ENCODE measurements at places on chromosomes 4 and X. TPM values are rescaled to one million over a fixed set of nuclear protein-coding genes. Genes with fewer than 3 reads are reported as not detected.

Gene CLOCK
- total RNA-seq, result 22.1 TPM

Gene TSPAN6
- total RNA-seq, result 37.9 TPM

Gene ZNF157
- 0.29 TPM for total RNA-seq

Gene CITED1
- not detected for total RNA-seq

Gene PAGE4
- total RNA-seq, result not detected

Gene FTHL17
- not detected for total RNA-seq

Gene PGAM4
- not detected for total RNA-seq

Gene SEL1L3
- 221 TPM for total RNA-seq

GRCh38 chr4:22491939-22492338, 23.9 kb downstream of the ADGRA3 start:
- DNase-seq, result no peak

- no peak for DNase-seq
Measured at GRCh38 chr4:91936311-91936710, 367.5 kb upstream of the GRID2 start.

DNA sequence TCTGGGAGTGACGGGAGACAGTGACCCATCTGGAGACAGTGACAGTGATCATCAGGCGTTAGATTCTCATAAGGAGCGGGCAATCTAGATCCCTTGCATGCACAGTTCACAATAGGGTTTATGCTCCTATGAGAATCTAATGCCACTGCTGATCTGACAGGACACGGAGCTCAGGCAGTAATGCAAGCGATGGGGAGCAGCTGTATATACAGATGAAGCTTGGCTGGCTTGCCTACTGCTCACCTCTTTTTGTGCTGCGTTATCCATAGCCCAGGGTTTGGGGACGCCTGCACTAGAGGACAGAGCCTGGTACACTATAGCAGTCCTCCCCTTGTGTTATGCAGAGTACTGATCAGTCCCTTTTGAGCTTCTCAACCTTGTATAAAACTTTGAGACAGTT, 23.5 kb downstream of the NFKB1 start:
- no peak for DNase-seq

- DNase-seq, result no peak
Measured at GRCh38 chr4:42144028-42144427, 8.4 kb downstream of the BEND4 start.

DNA sequence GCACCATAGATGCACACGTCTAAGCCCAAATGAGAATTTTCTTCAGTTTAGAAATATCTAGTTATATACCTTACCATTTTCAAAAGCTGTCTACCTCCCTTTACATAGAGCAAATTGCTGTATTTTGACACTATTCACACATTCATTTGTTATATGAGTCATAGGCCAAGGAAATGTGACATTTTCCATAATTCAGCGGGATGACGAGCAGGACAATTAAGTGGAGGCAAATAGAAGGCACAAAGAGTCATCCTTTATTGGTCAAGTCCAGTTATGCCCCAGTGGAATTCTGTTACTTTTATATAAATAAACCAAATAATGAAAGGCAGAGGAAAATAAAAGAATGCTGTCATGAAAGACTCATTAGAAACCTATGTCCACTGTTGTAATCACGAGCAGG, 27.9 kb downstream of the FGF13 start:
- DNase-seq, result no peak

- peak; percentile 38 for DNase-seq
Measured at GRCh38 chrX:15619053-15619755, 18.4 kb upstream of the ACE2 start.

GRCh38 chr4:28176942-28177341, 1316.3 kb downstream of the STIM2 start:
- no peak for DNase-seq

DNA sequence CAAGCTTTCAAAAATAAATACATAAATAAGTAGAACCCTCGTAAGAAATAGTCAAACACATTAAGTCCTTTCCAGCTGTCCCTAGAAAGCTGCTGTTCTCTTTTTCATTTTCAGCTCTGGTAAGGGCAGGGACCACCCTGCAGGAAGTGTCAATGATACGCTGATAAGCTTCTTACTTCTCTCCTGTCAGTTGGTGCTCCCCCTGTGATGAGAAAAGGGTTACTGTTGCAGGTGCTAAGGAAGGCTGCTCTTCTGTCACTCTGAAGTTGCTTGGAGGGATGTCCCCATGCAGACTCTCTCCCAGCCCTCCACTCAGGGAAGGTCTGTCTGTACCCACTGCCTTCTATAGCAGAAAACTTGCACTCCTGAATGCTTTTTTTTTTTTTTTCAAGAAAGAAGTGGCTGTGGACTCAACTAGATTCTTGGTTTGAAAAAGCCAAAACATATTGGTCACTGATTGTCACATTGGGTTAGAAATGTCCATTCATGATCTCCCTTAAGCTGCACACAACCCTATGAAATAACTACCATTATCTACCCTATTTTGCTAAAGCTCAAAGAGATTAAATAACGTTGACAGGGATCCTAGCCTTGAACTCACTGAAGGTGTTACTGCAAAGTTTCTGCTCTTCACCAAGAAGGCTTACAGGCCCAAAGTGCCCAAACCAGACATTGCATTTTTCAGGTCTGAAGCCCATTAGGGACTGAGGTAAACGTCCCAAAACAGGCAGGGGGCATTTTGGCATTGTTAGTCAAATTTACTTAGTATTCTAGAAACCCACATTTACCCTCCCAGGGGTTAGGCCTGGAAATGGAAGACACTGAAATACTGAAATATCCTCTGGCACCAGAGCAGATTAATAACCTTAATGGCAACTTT, 1.2 kb downstream of the CXCL3 start:
- DNase-seq, result no peak

GRCh38 chr4:139389102-139389501, 64.8 kb upstream of the RAB33B start:
- DNase-seq, result no peak

- DNase-seq, result no peak
Measured at GRCh38 chr4:72463724-72464123, 105.3 kb downstream of the ADAMTS3 start.

- no peak for DNase-seq
Measured at GRCh38 chr4:174152717-174153466, 130.6 kb downstream of the FBXO8 start.

GRCh38 chr4:77921701-77922100, 59.1 kb downstream of the MRPL1 start:
- DNase-seq, result no peak

DNA sequence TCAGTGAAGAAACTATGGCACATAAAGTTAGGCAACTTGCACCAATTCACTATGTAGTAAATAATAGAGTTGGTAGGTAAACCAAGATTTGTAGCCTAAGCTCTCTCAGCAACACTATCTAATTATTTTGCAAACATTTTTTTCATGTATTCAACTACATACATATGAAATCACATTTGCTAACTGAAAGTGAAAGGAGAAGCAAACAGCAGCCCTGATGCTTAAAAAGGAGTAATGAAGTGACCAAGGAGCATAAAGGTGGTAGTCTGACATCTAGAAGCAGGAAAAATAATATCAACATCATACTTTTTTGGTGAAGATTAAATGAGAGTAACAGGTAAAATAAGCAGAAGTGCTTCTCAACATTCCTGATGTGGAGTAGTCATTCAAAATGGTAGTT, 603.7 kb downstream of the GRXCR1 start:
- no peak for DNase-seq

DNA sequence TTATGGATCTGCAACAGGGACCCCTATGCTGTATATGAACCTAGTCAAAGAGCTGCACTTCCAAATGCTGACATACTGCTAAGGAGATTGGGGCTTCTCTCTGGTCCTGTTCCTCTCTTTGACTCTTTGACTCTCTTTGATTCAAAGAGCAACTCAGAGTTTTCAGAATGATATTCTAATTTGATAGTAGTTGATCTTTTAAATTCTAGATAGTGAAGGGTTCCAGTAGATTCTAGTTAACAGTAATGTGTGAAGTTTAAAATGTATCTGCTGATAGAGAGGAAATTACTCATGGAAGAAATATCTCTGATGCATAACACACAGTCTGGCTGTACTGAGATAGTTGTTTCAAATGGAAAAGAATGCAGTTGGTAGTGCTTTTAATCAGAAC, 239.1 kb downstream of the RASL11B start:
- no peak for DNase-seq

- no peak for DNase-seq
Measured at GRCh38 chr4:173301518-173302201, 32.5 kb downstream of the HMGB2 start.

DNA sequence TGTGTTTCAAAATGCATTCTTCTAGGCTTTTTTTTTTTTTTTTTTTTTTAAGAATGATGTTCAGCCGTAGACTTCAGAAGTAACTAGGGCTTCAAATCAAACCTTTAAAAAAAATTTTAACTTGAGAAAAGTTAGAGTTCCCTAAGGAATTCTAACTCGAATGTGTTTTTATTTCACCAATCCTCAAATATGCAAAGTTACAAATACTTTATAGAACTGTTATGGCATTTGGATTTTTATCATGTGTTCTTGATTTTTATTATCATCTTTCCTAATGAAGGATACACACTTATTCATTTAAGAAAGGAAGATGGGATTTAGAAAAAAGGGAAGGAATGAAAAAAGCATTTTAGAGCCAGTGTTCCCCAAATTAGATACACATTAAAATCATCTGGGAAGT, 200.6 kb upstream of the LDB2 start:
- DNase-seq, result no peak

DNA sequence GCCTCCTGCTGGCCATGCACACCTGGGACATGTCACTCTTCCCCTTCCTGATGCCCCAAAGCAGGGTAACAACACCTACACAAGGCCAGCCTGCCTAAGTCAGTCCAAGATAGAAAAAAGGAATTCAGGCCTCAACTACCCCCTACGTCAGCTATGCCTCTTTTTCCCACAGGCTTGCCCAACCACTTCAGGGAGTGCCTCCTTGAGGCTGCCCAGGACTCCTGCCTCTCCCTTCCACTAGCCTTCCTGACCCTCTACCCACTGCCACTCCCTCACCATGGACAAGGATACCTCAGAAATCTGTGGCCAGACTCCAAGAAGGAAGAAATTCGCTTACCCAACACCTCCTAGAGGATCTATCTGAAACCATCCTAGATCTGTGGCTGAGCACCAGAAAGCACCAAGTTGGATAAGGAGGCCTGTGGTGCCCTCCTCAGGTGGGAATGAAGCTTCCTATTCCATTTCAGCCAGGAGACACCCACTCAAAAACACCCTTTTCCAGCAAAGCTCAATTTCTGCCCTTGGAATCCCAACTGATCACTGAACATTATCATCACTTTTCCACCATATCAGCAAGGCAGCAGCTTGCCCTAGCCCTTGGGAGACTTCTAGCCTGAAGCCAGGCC, 1.8 kb downstream of the KDM5C start:
- no peak for DNase-seq

GRCh38 chr4:146790515-146790914, 151.8 kb downstream of the POU4F2 start:
- DNase-seq, result no peak

DNA sequence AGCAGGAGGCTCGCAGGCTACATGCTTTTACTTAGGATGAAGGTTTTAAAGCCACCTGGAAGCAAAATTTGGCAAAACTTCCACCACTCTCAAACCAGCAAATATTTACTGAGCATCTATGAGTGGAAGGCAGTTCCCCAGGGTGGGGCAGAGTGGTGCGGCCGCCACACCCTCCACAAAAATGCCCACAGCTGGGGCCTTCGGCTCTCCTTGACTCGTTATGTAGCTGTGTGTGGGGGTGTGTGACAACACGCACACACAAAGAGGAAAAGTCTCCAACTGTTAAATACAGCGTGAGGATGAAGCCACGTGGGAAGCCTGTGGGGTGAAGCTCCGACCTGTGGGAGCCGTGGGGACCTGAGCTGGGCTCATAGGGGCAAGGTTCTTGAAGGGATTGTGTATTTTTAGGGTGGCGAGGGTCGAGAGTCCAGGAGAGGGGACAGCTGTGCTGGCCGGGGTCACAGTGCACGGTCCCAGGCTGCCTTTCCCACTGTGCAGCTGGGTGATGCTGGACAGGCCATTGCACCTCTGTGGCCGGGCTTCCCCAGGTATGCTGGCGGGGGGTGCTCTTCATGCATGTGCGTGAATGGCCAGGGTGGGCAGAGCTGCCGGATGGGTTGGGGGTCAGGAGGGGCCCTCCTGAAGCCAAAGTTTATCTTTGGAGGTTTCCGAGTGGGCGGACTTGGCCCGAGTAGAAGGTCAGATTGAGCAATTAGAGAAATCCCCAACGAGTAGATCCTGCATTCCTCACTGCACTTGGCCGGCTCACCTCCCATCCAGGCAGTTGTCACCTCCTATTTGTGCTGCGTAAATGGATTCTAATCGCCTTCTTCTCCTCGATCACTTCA, 25.4 kb downstream of the SORCS2 start:
- no peak for DNase-seq

DNA sequence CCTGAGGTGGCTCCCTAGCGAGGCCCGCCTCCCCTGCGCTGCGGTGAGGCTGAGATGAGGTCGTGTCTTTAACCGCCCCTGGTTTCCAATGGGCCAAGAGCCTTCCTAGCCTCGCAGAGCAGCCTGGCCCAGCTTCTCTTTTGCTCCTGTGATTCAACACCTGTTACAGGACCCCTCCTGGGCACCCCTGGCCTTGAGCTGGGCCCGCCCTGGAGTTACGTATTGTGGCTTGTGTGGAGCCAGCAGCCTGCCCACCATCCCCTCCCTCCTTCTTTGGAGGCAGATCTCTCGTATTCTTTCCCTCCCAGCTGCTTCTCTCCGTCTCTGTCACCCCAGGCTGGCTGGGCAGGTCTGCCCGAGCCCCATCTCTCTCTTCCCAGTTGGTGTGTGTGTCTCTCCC, 19.3 kb upstream of the UBA1 start:
- no peak for DNase-seq

DNA sequence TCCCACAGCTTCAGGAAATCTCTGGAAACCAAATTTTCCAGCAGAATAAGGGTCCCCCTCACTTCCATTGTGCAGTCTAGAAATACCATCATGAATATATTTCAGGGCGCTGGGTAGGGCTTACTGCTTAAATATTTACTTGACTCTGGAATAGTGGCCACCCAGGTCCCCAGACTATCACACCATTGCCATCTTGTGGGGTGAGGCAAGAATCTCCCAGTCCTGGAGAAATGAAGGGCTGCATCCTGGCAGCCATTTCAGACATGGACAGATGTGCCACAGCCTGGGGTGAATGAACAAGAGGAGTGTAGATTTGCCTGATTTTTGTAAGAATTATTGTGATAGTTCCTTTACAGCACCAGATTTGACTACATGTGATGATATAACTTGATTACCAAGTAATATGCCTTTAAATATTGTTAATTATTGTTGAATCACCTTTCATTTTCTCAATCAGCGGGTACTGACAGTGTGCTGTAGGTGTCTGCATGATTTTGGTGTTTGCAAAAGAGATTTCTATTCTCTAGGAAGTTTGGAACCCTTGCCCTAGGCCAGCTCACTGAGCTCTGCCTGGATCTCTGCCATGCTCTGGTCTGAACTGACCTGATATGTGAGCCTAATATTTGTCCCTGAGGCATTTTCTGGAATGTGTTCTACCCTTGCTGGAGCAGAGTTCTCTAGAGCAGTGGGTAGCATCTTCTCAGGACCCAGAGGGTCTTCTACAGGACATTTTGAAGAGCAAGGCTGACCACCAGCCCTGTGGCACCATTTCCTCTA, 183.4 kb downstream of the KIT start:
- DNase-seq, result peak; percentile 13

DNA sequence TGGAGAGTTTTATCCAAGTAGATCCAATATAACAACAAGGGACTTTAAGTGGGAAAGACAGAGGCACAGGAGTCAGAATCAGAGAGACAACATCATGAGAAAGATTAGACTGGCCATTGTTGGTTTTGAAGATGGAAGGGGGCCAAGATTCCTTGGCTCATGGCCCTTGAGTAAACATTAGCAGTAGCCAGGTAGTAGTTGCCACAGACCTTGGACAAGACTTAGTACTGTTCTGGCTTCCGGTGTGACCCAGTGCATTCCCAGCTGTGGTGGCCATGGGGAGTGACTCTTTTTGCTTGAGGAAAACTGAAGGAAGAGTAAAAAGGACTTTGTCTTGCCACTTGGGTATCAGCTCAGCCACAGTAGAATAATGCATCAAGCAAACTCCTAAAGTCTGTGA, 462.2 kb upstream of the CPXCR1 start:
- peak; percentile 71 for DNase-seq
